ENCODE measurements at places on chromosomes 2 and 18.
A peak's percentile ranks its signal among the peaks of the same experiment; 100 is the strongest.

DNA sequence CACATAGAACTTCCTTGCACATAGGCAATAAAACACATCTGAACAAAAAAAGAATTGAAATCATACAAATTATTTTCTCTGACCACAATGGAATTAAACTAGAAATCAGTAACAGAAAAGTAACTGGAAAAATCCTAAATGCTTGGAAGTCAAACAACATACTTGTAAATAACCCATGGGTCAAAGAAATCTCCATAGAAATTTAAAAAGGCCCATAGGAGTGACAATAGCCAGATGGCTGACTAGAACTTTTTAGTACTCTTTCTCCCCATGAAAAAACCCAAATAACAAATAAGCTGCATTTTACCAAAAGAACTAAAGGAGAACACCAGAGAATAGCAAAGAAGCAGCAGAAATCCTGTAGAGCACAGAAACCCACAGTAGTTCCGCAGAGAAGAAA is 139.2 kb upstream of the COL3A1 start:
- DNase-seq = no peak

DNA sequence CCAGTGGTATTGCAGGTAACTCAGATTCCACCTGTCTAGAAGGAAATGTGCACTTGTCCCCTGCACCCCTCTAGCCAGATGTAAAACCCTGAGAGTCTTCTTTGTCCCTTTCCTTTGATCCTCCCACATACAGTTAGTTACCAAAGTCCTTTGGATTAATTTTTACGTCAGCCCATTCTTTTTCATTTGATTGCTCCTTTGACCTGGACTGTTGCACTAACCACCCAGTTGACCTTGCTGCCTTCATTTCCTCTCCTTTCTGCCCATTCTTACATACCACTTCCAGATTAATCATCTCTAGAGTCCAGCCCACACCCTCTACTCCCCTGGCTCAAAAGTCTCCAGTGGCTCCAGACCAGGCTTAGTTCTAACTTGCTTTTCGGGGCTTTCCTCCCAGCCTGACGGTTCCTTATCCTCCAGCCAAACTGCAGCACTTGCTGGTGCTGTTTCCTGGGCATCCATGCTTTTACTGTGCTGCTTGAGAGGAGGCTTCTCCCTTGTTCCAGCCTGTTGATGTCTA is 99.3 kb downstream of the SPTBN1 start:
- no peak for DNase-seq

DNA sequence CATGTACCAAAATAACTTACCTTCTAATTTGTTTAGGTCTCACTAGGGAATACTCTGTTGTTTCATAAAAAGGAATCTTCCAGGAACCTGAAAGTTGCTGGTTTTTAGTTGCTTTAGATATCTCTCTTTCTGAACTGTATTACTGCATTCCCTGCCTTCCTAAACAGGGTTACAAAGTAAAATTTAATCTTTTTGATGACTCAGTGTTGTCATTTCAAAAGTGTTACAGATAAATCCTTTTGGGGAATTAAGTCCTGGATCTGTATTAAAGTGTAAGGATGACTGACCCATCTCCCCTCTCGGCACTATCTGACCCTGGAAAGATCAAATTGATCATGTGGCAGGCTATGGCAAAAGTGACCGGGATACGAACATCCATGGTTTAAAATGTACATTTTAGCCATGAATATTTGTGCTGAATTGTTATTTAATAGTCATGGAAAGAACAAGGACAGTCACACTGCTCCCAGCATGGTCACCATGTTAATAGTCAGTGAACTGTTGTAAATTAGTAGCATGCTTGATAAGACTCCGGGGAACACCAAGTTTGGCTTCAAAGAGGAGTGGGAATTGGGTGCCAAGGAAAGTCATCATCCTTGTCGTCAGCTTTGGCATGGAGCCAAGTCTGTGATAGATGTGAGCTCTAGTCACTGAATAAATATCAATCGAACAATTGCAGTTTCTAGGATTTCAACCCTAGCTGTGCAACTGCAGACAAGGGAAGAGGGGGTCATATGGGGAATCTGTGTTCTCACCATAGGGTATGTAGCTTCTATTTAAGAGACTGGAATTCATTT is 4.2 kb downstream of the PLEKHA3 start:
- DNase-seq = no peak

GRCh38 chr2:170201734-170202393 is 23.9 kb downstream of the MYO3B start:
- no peak for DNase-seq

- no peak for DNase-seq
Measured at GRCh38 chr18:33751613-33752221, 173.7 kb downstream of the ASXL3 start.

- DNase-seq = no peak
Measured at GRCh38 chr2:40820319-40820718, 368.4 kb upstream of the SLC8A1 start.

DNA sequence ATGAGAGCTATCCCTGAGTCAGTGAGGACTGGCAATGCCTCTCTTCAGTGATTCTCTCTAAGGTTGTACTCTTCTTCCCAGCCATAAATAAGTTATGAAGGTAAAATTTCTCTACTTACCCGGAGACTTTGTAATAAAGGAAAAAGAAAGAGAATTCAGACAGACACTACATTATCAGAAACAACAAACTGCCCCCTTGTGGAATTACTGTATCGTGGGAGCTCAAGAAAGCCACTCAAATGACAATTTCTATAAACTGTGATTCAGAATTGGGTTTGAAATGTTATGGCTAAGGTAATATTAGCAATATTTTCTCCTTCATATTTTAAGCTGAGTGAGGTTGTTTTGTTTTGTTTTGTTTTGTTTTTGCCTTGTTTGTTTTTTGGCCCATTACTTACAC is 155.8 kb upstream of the TANK start:
- DNase-seq = peak; percentile 37

Measured in spinal cord (tissue), 10 donors.